ENCODE measurements at places on chromosomes 12 and 14. TPM values are rescaled to one million over a fixed set of nuclear protein-coding genes. Genes with fewer than 3 reads are reported as not detected.

GRCh38 chr14:102034301-102034700 lies 52.5 kb downstream of the HSP90AA1 start:
- no peaks in the 10 kb centered on the region for H3K27me3 ChIP-seq
- DNase-seq: no peak
- peaks cover 73% of the 10 kb centered on the region for H3K36me3 ChIP-seq
- no peaks in the 10 kb centered on the region for H3K4me1 ChIP-seq
- no peak overlapping the region for H3K27ac ChIP-seq

Gene LETMD1
- 60.1 TPM for total RNA-seq

Gene KRT78
- total RNA-seq: not detected

DNA sequence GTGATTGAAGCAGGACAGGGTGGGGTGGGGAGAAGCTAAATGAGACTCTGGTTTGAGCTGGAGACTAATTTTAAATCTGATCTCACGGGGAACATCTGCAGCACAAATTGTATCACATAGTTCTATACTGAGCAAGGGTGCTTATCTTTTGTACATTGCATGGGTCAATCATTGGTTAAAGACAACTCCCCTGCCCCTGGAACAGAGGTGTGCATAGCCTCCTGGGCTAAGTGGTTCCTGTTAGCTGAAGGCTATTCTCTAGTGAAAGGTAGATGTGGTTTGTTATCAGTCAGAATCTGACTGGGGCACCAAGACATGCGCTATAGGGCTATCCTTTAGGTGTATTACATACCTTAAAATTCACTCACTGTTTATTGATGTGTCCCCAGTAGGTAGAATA lies 103.9 kb upstream of the KITLG start:
- no peaks in the 10 kb centered on the region for H3K4me1 ChIP-seq
- no peaks in the 10 kb centered on the region for H3K36me3 ChIP-seq
- no peaks in the 10 kb centered on the region for H3K27me3 ChIP-seq
- H3K4me3 ChIP-seq: no peak overlapping the region
- DNase-seq: no peak

- no peak overlapping the region for H3K4me3 ChIP-seq
- H3K36me3 ChIP-seq: no peaks in the 10 kb centered on the region
- no peaks in the 10 kb centered on the region for H3K27me3 ChIP-seq
- peaks cover 24% of the 10 kb centered on the region for H3K4me1 ChIP-seq
Measured at GRCh38 chr12:131092901-131093603, 139.3 kb downstream of the ADGRD1 start.

DNA sequence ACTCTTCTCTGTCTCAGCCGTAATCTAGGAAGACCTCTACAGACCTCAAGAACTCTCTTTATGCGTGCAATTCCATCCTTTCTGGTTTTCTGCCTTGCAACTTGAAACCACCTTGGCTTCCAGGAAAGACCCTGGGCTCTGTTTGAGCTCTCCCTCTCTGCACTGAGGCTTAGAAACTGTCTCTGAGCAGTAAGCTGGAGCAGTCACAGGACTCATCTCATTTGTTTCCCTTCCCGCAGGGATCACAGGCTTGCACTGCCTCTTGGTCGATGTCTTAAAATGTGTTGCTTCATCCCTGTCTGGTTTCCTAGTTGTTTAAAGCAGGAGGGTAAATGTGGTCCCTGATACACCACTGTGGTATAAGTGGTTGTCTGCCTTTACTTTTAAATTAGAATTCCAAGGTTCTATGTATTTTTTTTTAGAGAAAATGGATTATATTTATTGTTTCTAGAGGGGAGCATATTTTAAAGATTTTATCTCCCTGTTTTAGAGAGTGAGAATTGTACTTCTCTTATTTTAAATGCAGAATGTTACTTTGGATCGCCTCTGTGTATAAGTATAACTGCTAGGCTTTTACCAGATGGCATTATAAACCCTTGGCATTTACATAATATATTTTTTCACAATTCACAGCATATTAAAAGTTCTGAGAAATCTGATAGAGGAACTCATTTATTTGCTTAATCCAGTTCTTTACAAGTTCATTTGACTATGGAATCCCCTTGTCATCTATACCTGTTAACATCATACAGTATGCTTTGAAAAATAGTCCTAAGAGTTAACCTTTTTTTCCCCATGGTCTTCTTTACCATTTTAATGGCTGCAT lies 26.4 kb downstream of the EID3 start:
- H3K27me3 ChIP-seq: no peaks in the 10 kb centered on the region
- H3K36me3 ChIP-seq: peaks cover 35% of the 10 kb centered on the region
- DNase-seq: no peak
- no peak overlapping the region for H3K27ac ChIP-seq
- no peaks in the 10 kb centered on the region for H3K4me1 ChIP-seq
